ENCODE measurements at places on chromosomes 12 and 14. TPM values are rescaled to one million over a fixed set of nuclear protein-coding genes. Genes with fewer than 3 reads are reported as not detected.
A peak's percentile ranks its signal among the peaks of the same experiment; 100 is the strongest.

DNA sequence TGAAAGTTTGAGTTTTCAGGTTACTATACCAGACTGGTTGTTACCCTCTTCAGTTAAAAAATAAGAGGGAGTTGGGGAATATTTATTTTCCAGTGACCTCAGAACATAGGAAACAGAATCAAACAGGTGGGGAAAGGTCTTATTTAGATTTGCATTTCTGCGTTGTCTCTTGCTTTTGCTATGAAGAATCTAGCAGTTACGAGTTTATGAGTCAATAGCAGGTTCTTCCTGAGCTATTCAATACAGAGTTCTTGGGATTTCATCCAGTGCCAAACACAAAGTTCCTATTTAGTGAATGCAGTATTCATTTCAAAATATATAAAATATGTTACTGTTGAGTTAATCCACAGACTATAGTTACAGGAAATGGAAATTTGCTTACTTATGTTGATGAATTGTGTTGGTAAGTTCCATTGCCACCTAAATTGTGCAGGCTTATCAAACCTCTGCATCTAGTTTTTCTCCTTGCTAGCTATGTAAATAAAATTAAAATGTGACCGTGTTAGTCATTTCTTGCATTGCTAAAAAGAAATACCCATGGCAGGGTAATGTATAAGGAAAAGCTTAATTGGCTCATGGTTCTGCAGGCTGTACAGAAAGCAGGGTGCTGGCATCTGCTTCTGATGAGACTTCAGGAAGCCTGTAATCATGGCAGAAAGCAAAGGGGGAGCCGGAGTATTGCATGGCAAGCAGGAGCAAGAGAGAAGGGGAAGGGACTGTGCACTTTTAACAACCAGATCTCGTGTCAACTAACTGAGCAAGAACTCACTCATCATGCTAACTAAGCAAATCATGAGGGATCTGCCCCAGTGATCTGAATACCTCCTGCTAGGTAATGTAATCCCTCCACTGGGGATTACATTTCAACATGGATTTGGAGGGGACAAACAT, 110.2 kb downstream of the KTN1 start:
- DNase-seq: no peak

The FBLN5 gene
- 116 TPM for polyA plus RNA-seq

DNA sequence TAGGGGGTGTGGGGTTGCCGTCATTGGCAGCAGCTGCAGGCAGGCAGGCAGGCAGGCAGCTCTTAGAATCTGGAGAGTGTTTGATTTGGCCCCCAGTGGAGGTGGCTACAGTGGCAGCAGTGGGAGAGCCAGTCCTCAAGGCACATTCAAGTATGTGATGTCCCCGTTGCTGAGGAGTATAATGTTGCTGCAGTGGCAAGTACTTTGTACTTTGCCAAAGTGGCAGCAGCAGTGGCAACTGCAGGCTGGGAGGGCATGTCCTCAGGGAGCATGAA, 147.1 kb downstream of the PAPOLA start:
- DNase-seq: no peak

DNA sequence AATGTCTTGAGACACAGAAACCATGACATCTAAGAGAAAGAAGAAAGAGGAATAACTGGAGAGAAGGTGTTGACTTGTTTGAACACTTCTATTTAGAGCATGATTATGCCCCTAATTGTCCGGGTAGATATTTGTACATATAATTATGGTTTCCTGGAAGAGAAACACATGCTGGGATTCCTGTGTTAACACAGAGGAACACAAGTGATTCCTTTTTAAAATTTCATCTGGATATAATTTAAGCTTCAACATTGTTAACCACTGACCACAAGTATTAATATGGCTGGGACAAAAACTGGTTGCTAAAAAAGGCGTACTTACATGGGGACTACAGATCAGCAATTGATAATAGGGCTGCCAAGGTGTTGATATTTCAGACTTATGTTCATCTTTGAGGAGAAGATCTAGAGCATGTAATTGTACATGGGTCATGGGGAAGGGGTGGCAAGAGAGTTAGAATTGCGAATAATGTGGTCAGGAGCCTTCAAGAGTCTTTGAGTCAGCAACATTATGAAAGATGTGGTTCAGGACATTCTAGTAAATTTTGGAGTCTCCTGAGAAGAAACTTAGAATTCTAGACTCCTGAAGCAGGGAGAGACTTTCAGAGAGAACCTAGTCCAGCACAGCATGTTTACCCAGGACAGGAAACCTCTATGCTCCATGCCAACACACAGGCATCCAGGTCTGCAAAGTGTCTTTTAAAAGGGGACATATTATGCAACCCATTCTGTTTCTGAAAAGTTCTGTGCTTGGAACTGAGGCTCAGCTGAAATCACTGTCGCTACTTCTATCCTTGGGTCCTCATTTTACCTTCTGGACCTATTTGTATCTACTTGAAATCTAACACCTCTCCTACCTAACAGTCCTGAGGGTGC, 56.5 kb downstream of the SLC38A1 start:
- DNase-seq: no peak

- no peak for DNase-seq
These were observed 5.6 kb downstream of the FBXO33 start for GRCh38 chr14:39426605-39427004.

The LRIG3 gene
- polyA plus RNA-seq: 80.1 TPM

The SLC38A1 gene
- polyA plus RNA-seq: 96.9 TPM

The MANSC1 gene
- polyA plus RNA-seq: 4.2 TPM

- DNase-seq: no peak
These were observed 11.1 kb downstream of the KRT75 start for GRCh38 chr12:52423035-52423434.

DNA sequence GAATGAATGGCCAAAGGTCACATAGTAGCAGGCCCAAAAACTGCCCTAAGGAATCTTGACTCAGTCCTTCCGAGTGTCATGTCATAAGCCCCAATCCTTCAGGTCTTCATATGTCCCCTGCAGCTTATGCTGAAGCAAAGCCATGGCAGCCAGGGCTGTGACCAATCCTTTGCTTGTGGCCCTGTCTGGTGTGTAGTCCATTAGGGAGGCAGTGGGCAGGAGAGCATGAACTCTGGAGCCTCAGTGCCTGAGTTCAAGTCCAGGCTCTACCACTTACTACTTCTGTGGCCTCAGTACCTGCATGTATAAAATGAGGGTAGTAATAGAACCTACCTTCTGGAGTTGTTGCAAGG, 20.3 kb downstream of the PLEKHG3 start:
- DNase-seq: no peak

DNA sequence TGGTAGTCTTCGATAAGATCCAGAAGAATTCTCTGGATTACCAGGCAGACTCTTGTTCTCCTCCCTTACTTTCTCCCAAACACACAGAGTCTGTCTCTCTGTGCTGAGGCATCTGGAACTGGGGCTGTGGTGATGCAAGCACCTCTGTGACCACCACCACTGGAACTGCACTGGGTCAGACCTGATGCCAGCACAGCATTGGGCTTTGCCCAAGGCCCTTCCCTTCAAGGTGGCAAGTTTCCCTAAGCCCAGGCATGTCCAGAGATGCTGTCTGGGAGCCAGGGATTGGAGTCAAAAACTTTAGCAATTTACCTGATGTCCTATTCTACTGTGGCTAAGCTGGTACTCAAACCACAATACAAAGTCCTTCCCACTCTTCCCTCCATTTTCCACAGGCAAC, 14.6 kb upstream of the TMPRSS12 start:
- no peak for DNase-seq

GRCh38 chr14:93546642-93547041, 115.9 kb downstream of the UNC79 start:
- no peak for DNase-seq

The ARHGDIB gene
- polyA plus RNA-seq: 8.9 TPM

DNA sequence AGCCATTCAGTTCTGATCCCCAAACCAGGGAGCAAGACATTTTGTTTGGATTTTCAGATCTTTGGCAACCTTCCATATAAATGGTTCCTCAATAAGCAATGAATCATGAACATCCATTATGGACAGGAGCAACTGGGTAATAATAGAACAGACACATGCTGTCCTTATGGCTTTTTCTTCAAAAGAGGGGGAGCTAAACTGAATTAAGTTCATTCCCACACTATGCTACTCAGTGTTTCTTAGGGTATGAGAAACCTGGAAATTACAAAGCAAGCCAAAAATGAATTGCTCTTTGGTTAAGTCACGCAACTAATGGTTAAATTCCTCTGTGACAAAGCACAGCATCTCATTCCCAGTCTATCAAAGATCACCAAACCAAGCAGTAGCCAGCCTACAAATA, 51.0 kb downstream of the PTGER2 start:
- no peak for DNase-seq

GRCh38 chr14:94649543-94650443, 37.6 kb downstream of the SERPINA3 start:
- DNase-seq: no peak

DNA sequence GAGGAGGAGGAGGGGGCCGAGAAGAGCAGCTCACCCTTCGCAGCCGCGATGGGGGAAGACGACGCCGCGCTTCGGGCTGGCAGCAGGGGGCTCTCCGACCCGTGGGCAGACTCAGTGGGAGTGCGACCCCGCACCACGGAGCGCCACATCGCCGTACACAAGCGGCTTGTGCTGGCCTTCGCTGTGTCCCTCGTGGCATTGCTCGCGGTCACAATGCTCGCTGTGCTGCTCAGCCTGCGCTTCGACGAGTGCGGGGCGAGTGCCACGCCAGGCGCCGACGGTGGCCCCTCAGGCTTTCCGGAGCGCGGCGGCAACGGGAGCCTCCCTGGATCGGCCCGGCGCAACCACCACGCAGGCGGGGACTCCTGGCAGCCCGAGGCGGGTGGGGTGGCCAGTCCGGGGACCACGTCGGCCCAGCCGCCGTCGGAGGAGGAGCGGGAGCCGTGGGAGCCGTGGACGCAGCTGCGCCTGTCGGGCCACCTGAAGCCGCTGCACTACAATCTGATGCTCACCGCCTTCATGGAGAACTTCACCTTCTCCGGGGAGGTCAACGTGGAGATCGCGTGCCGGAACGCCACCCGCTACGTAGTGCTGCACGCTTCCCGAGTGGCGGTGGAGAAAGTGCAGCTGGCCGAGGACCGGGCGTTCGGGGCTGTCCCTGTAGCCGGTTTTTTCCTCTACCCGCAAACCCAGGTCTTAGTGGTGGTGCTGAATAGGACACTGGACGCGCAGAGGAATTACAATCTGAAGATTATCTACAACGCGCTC, 745 bp downstream of the TRHDE start:
- DNase-seq: no peak

The PRPH gene
- not detected for polyA plus RNA-seq

The ENDOU gene
- 0.10 TPM for polyA plus RNA-seq

The TEAD4 gene
- 10.3 TPM for polyA plus RNA-seq

GRCh38 chr12:110234331-110234751, 46.7 kb upstream of the ATP2A2 start:
- DNase-seq: no peak

The KRT6C gene
- not detected for polyA plus RNA-seq

The SMIM41 gene
- not detected for polyA plus RNA-seq

GRCh38 chr14:102544046-102544746, 34.6 kb upstream of the ANKRD9 start:
- DNase-seq: no peak

- DNase-seq: peak; percentile 46
These were observed 4.2 kb upstream of the LRR1 start for GRCh38 chr14:49594347-49595091.

DNA sequence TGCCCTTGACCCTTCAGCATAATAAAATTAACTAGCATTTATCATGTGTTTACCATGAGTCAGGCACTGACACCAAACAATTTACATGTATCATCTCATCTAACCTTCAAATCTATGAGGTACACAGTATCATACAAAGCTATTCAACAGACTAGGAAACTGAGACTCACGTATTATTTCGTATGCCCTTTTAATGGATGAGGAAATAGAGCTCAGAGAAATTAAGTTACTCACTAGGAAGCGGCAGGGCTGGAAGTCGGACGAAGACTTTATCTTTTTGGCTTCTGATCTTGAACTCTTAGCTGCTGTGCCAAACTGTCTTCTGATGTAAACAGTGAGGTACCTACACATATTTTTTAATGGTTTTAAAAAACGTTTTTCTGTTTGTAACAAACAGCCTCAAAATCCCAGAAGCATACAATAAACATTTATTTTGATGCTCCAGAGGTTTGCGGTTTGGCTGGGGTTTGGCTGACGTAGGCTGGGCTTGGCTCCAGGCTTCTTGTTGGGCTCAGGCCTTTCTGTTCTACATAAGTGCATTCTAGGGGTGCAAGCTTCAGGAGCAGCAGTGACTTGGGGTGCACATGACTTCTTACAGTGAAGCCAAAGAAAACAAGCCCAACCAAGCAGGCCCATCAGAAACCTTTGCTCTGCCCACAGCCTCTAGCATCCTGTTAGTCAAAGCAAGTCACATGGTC, 184.7 kb downstream of the TBX5 start:
- no peak for DNase-seq

- no peak for DNase-seq
These were observed 417.0 kb downstream of the DPF3 start for GRCh38 chr14:72476657-72477499.

The KRT72 gene
- polyA plus RNA-seq: not detected

GRCh38 chr14:41749429-41749828, 142.8 kb downstream of the LRFN5 start:
- no peak for DNase-seq

GRCh38 chr12:120738252-120739030, 12.8 kb downstream of the ACADS start:
- no peak for DNase-seq

The C12orf50 gene
- polyA plus RNA-seq: not detected

The NOC4L gene
- polyA plus RNA-seq: 2.9 TPM

The CSAD gene
- polyA plus RNA-seq: 18.9 TPM

DNA sequence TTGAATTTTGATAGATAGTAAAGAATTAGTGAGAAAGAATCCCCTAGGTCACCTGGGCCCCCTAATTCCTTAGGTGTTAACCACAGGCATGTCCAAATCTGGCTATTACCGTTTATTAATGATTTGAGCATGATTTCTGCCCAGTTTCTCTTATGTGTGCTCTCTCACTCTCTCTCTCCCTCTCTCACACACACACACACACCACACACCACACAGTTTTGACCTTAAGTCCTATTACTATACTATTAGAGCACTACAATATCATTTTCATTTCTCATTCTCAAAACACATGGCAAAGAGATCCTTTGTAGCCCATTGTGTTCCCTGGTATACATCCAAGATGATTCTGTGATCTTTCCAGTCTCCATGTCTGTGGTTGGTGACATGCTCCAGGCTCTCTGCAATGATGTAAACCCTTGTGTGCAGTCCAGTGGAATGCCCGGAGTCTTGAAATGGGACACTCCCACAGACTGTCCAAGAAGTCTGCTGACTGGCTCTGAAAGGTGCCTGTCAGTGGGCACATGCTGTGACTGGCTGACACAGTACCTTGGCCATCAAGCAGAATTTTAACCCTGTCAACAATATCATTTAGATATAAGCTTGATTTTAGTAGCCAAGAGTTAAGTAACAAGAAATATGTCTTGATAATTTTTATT, 96.2 kb downstream of the FIGNL2 start:
- peak; percentile 60 for DNase-seq

DNA sequence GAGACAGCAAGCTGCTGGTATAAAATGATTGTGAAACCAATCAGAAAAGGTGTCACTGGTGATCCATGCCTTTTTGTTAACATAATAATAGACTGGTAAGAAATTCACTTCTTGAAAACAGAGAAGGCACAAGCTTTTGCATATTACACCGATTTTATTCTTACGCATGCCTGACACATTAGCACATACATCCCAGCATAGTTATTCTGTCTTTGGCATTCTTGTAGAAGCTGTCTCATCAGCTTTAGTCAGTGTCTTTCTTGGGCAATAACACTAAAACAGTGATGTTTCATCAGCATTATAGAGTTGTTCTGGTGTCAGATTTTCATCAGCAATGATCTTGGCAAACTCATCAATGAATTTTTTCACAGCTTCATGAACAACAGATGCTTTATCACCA, 283.4 kb upstream of the TMTC1 start:
- no peak for DNase-seq

The LEMD3 gene
- 11.9 TPM for polyA plus RNA-seq

- no peak for DNase-seq
These were observed 4.5 kb downstream of the HOXC10 start for GRCh38 chr12:53989227-53990113.

All from AG04450 (cell line).